ENCODE measurements at places on chromosomes 5 and 9. TPM values are rescaled to one million over a fixed set of nuclear protein-coding genes. Genes with fewer than 3 reads are reported as not detected.

Gene SPATA31D4
- not detected for total RNA-seq

Gene LECT2
- not detected for total RNA-seq

DNA sequence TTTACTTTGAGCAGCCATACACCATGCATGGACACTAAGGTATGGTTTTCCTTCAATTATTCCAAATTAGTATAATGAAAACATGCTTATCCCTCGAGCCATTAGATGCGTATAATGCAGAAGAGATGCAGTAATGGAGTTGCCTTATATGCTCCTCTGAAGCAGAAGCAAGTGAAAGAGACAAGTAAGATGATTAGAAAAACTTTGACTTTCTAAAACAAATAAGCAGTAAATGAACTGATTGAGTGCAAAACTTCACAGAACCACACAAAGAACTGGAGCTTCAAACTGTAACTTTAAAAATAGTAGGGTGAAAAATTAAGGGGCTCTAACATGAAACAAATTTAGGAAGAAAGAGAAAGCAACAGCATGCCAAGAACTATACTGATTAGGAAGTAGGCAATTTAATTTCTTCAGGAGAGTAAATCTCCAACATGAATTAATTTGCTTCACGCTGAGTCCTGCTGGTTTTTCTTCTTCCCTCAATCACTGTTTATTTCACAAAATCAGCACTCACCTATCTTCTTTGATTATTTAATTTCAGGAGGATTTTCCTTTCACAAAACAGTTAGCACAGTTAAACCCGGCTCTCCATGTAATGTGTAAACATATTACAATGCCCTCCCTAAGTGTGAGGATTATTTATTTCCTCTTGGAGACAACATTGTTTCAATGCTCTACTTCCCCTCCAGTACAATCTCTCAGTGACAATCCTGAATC, 90.3 kb upstream of the PAM start:
- no peak for DNase-seq

DNA sequence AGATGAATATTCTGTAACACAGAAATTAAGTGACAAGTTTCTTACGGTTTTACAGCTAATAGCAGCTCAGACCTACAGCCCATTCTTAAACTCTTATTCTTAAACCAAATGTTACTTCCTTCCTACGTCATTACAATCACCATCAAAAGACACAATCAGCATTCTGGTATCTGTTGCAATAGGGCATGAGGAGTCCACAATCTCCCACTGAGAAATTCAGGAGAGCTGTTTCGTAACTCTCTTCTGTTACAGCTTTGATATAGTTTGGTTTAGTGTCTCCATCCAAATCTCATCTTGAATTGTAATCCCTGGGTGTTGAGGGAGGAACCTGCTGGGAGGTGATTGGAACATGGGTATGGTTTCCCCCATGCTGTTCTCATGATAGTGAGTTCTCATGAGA, 163.4 kb downstream of the GAS1 start:
- DNase-seq = no peak

GRCh38 chr5:111685969-111686368, 71.0 kb downstream of the NREP start:
- DNase-seq = no peak

Gene IL9
- not detected for total RNA-seq

GRCh38 chr5:139955053-139955605, 88.0 kb downstream of the NRG2 start:
- DNase-seq = no peak

- DNase-seq = no peak
These were observed 27.7 kb upstream of the SCGB3A1 start for GRCh38 chr5:180618829-180619562.

DNA sequence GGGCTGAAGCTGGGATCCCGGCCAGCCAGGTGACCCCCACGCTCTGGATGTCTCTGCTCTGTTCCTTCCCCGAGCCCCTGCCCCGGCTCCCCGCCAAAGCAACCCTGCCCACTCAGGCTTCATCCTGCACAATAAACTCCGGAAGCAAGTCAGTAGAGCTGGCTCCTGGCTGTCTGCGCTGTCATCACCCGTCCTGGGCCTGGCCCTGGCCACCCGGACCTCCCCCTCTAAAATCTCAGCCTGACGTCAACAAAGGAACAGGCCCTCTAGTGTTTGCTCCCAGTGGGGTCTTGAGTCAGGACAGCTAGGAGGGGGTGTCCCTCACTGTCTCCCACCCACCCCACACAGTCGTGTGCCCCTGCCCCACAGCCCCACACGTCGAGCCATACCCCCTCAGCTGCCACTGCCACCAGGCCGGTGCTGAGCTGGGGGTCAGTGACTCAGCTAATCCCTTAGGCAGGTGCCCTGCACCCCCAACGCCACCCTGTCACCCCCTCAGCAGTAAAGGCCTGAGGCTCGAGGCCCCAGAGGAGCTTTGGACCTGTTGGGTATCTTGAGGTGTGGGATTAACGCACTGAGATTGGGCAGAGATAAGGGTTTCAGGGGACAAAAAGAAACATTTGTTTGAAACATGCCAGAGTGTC, 1.1 kb upstream of the LCNL1 start:
- DNase-seq = no peak

Gene OBP2B
- not detected for total RNA-seq

DNA sequence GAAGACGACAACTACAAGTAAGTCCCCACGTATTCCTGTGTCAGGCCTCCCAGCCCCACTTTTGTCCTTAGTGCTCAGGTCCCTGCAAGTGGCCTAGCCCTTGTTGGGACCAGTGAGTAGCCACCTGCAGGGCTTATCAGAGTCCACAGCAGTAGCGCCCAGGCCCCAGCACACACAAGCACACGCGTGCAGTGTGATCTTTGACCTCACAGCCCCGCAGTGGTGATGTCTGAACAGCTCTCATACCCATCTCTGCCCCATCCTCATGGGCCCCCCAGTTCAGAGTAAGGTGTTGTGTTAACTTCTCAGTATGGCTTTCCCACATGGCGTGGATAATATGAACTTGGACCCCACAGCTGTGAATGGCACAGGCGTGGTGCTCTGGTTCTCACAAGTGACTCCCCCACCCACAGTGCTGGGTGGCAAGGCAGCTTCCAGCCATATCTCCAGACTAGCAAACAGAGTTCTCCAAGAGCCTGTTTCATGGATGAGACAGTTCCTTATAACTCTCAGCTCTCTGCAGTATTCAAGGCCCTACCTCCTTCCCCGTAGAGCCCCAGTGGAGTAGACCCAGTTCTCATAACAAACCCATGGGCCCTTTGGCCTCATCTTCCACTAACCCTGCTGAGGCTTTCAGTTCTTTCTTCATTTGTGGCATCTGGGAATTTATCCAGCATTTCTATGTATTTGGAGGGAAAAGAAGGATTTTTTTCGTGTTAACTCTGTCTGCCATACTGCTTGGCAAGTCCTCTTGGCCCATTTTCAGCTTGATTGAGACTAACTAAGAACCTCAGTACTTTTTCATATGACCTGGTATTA, 46.5 kb upstream of the ANGPTL2 start:
- DNase-seq = no peak

DNA sequence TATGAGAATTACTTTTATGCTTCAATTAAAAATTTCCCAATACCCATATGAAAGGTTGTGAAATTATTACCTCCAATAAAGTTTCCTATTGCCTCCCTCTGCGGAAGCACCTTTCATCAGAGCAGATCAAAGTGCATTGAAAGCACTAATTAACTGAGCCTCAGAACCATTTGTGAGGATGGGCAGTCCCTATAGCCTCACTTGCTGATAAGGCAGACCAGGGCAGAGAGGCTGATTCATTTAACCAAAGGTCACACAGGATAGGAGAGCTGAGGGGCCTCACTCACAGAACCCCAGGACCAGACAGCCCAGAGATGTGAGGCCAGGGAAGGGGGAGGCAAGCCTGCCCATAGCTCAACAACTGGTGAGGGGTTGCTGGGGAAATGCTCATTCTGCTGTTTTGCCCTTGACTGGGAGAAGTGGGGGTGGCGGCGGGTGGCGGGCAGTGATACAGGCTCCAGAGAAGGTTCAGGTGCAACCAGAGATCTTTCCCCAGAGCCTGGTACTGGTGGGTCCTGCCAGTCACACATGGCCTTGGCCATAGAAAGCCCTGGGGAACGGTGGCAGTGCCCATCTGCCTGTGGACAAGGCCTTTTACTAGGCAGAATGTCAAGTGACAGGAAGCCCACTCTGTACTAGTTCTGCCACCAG, 57.9 kb downstream of the MACROH2A1 start:
- DNase-seq = no peak

Gene PCDHGA11
- total RNA-seq = 7.4 TPM

Gene SHISAL2B
- not detected for total RNA-seq

DNA sequence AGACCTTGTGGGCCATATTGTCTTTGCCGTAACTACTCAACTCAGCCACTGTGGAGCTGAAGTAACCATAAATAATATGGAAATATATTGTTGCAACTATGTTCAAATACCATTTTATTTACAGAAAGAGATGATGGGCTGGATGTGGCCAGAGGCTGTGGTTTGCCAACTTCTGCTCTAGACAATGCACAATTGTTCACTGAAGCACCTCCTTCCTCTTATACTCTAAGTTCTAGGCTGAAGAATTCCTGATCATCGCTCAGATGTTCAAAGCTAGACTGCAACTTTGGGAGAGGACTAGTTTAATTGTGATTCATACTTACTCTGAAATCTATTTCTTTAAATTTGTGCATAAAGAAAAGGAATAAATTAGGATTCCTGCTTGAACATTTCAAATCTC, 245.0 kb downstream of the TAF11L14 start:
- no peak for DNase-seq

- no peak for DNase-seq
These were observed 1.9 kb upstream of the PPP2CA start for GRCh38 chr5:134227776-134228175.

DNA sequence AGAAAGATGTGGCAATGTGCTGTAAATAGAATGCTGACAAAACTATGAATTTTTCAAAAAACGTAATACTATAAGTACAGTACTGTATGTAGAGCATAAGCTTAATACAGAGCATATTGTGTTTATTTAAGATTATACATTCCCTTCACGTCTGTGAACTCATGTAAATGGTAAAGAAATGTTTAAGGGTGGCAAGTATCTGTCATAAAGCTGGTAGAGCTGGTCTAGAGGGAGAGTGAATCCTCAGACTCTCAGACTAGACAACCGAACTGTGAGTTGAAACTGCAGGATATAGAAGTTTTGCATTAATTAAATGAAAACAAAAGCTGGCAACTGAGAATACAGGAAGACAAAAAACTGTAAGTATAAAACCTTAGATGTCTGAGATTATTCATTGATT, 87.3 kb upstream of the ANXA1 start:
- DNase-seq = no peak

DNA sequence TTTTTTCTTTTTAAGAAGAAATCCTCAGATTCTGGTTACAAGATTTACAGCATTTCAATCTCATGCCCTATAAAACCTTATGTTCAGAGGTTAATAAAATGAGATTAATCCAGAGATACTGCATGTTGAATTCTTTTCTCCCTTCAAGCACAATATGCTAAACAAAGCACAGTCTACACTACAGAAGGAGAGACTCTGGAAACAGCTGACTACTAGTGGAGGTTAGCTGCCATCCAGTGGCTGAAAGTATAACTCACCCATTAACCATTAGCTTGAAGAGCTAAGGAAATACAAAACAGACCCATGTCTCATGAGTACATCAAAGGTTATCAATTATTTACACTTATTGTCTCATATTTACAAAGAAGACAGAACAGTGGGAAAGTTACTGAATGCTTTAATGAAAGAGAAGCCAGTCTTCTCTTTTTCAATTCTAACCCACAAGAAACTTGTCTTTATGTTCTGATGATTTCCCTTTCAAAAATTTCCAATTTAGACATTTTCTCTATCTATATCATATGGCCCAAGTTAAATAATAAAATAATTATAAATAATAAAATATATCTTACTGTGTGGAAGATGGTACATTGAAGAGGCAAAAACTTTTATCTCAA, 12.7 kb upstream of the DNAH5 start:
- DNase-seq = peak; percentile 10

DNA sequence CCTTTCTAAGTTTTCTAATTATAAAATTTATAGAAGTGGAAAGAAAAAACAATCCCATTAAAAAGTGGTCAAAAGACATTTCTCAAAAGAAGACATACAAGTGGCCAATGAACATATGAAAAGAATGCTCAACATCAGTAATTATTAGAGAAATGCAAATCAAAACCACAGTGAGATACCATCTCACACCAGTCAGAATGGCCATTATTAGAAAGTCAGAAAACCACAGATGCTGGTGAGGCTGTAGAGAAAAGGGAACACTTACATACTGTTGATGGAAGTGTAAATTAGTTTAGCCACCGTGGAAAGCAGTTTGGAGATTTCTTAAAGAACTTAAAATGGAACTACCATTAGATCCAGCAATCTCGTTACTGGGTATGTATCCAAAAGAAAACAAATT, 23.7 kb upstream of the PLPP1 start:
- no peak for DNase-seq

Gene NMUR2
- not detected for total RNA-seq

GRCh38 chr9:78437296-78437695, 140.4 kb downstream of the PSAT1 start:
- DNase-seq = no peak

- no peak for DNase-seq
These were observed 246.9 kb downstream of the TLR4 start for GRCh38 chr9:117951127-117951526.

DNA sequence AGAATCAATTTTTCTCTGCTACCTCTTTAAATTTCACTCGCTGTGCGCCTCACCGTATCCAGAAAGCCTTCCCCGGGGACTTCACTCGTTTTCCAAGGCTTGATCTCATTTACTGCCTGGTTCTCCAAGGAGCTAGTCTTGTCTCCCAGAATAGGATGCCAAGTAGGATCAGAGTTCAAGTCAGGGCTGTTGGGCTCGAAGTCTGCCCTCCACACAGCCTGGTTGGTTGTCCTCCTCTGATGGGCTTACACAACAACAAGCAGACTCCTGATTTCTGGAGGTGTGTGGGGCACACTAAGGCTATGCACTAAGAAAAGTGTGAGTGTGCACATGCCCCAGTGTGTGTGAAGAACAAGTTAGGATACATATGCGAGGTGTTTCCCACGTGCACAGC, 14.0 kb upstream of the TNIP1 start:
- DNase-seq = no peak

DNA sequence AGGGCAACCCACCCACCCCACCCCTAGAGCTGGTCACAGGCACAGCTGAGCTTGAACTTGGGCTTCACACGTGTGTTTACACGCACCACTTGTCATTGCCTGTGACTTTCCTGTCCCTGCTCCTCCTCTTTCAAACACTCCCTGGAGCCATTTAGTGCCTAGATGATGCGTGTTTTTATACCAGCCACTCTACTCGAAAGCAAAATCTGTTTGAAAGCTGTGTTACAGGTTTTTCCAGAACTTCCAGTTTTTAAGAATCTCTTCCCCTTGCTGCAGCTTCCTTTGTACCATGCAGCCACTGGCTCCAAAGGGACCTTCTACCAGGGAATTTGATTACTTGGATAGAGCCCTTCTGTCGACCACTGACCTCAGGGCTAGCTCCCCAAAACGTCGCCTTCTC, 78.8 kb upstream of the SPRY4 start:
- DNase-seq = no peak

- DNase-seq = no peak
These were observed 80.8 kb downstream of the IQGAP2 start for GRCh38 chr5:76483881-76484280.

Gene PLEKHG4B
- 5.4 TPM for total RNA-seq

- no peak for DNase-seq
These were observed 636.2 kb upstream of the ST8SIA4 start for GRCh38 chr5:101539315-101539714.
